ENCODE measurements at places on chromosomes 2 and 18.

GRCh38 chr2:73489053-73489452 lies 103.4 kb downstream of the ALMS1 start:
- no peak for DNase-seq

DNA sequence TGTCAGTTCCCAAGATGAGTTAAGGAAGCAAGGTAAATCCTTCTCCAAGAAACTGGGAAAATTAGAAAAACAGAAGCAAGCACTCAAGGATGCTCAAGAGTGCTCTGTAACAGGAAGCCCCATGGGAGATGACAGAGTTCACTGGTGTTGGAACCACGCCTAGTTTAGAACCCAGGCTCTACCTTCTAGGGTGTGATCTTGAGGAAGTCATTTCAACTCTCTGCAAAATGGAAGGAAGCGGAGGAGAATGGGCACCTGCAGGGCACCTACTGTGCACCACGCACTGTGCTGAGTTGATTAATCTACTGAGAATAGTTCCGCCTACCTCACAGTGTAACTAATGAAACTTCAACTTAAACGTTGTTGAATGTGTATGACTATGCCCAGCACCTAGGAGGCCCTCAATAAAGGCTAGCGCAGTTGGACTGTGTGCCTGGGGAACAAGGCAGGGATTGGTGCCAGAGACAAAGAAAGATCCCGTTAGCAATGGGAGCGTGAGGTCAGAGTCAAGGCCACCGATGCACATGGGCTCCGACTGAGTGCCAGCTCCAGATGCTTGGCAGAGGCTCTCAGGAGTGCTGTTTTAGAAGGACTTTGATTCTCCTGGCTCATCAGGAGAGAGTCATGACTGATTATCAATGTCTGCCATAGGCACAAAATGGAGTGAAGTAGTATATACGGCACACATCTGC lies 93.7 kb downstream of the MAPK4 start:
- DNase-seq: no peak

- DNase-seq: no peak
These were observed 319.9 kb upstream of the HS6ST1 start for GRCh38 chr2:128638341-128639119.

- DNase-seq: no peak
These were observed 30.8 kb upstream of the HPCAL1 start for GRCh38 chr2:10271946-10272345.

GRCh38 chr18:29028560-29028959 lies 851.6 kb upstream of the CDH2 start:
- DNase-seq: no peak

DNA sequence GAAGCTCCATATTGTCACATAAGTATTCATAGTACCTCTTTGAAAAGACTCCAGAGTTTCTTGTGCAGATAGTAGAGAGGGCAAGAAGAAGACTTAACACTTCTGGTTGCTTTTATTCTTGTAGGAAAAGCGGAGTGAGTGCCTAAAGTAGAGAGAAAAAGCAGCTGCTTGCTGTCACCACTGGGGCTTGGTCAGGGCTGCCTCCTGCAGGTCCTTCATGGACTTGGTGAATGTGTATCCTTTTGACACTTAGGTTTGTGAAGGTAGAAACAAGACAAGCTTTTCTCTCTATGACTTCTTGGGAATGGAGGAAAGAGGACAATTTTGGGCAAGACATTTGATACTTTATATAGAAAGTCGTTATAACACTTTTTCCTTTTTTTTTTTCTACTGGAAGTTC lies 312.8 kb upstream of the FANCL start:
- DNase-seq: no peak

DNA sequence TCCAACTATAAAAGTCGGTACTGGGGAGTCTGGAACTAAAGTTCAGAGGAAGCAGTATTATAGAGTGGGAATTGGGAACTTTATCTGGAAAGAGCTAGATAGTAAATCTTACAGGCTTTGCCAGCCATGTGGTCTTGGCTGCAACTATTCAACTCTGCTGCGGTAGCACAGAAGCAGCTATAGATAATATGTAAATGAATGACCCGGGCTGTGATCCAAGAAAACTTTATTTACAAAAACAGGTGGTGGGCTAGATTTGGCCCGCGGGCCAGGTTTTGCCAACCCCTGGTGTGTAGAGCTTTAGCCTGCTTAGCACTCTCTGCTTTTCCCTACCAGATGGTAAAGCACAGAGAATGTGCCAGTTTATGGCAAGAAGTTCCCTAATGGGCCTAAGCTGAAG lies 70.8 kb downstream of the TNP1 start:
- DNase-seq: peak; percentile 24

DNA sequence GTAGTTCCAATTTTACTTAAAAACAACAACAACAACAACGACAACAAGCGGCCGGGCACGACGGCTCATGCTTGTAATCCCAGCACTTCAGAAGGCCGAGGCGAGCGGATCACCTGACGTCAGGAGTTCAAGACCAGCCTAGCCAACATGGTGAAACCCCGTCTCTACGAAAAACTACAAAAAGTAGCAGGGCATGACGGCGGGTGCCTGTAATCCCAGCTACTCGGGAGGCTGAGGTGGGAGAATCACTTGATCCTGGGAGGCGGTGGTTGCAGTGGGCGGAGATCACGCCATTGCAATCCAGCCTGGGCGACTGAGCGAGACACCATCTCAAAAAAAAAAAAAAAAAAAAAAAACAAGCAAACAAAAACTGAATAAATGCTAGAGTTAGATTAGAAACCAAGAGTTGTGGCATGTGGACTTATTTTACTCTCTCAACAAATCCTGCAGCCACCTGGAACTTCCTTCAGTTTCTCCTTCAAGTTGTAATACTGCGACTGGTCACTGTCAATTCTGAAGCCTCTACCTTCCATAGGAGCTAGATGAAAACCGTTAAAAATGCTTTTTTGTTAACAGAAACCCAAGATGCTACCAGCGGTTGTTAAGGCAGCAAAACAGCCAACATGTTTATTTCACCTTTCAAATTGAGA lies 1.3 kb downstream of the ATP5F1A start:
- DNase-seq: no peak

DNA sequence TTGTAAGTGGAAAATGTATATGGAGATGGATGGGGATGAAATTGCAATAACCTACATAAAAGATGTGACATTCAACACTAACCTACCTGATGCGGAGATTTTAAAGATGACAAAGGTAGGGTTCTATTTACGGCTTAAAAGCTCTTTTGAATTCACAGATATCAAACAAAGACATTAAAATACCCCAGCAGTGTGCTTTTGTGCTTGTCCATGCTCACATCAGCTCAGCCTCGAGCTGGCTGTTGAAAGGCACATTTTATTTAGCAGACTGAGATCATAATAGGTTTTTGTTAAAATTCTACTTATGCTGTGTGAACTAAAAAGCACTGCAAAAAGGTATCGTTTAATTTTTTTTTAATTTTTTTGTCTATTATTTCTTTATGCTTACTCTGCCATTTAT lies 96.0 kb upstream of the CDCA7 start:
- no peak for DNase-seq

DNA sequence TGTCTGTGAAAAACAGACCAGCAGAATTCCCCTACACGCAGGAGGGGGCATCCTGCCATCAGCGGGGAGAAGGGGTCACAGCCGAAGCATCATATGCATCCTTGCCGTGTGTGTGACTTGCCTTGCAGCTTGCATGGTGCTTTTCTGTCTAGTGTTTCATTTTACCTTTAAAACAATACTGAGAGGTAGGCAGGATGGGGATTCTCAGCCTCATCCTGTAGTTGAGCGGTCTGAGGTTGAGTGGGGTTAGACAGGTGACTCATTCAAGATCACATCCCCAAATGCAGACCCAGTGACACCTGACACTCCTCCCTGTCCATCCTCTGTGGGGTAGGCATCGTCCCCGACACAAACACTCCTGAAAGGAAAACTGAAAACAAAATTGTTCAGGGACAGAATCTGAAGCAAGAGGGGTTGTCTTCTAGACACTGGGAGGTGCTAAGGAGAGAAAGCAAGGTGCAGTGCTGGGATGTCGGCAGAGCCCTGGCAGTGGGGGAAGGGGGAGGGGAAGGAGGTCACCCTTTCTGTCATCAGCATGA lies 7.9 kb downstream of the ARL4C start:
- no peak for DNase-seq

Data from NCI-H1105 treated with DMSO at 0.1 percent for 48 hours (cell line).